ENCODE measurements at places on chromosomes 2 and 18.

DNA sequence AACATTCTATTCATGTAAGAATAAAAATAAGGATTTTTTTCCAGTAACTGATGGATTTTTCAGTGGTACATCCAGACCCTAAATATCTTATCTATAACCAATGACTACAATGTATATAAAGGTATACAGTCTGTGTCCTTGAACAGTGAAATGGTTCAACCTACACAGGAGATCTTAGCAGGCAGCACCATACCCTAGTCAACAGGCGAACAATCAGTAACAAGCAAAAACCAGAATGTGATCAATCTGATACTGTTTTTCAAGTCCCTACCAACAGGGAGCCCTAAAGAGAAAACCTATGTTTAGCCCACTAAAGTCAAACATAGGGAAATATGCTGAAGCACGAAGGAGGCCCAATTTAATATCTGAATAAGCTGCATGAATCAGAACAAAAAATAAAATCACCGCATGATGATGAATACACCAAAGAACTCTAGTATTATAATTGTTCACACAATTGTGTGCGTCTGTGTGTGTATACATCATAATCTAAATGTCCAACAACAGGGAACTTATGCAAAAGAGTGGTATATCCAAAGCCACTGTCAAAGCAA lies 26.0 kb downstream of the PTPN2 start:
- DNase-seq: no peak

GRCh38 chr2:228493852-228494251 lies 312.4 kb upstream of the SPHKAP start:
- DNase-seq: no peak

- peak; percentile 83 for DNase-seq
Observed at GRCh38 chr2:170715062-170715931, at the start of gene SP5. Gene SP5 (plus strand): TSS chr2:170715337. CDS start chr2:170715513, 176 bp downstream.

GRCh38 chr2:238066218-238066617 lies 5.4 kb downstream of the SCLY start:
- no peak for DNase-seq

GRCh38 chr18:57294547-57294946 lies 57.8 kb upstream of the ST8SIA3 start:
- DNase-seq: no peak

GRCh38 chr2:172763079-172763478 lies 27.4 kb downstream of the RAPGEF4 start:
- no peak for DNase-seq

DNA sequence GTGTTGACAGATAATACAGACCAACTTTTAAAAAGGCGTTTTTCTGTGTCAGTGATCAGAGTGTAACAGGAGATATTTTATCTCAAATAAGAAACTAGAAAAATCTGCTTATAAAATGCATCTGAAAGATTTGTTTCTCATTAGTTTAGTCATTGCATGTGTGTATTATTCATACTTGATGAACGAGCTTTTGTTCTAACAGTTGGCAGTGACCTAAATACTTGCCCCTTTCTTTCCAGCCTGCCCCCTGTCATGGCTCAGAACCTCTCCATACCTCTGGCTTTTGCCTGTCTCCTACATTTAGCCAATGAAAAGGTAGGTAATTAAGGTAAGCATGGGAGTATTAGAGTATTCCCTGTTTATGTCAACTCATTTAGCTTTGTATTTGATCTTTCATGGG lies 33.6 kb downstream of the NCAPH start:
- DNase-seq: no peak

- peak; percentile 53 for DNase-seq
Observed at GRCh38 chr2:15359716-15360531, 201.2 kb downstream of the NBAS start.

- DNase-seq: no peak
Observed at GRCh38 chr2:128626760-128627511, 308.3 kb upstream of the HS6ST1 start.

- no peak for DNase-seq
Observed at GRCh38 chr18:71809711-71810110, 734.4 kb downstream of the CBLN2 start.

DNA sequence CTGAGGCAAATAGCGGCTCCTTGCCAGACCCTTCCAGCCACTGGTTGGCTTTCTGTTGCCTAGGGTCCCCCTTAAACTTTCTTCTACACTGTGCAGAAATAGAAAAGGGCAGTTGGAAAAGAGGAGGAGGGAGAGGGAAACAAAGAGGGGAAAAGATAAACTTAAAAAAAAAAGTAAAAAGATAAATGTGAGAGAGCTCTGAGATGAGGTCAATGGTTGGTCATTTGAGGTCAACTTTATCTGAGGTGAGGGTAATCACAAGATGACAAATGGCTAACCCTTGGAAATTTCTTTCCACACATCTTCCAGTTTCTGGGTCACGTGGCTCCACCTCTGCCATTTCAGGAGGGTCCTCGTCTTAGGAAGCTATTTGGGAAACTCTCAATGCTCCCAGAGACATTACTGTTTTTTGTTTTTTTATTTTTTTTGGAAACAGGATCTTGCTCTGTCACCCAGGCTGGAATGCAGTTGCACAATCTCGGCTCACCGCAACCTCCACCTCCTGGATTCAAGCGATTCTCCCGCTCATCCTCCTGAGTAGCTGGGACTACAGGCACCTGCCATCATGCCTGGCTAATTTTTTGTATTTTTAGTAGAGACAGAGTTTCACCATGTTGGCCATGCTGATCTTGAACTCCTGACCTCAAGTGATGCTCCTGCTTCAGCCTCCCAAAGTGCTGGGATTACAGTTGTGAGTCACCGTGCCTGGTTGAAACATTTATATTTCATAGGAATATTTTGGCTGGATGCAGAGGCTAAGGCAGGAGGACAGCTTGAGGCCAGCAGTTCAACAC lies 199.9 kb downstream of the TGIF1 start:
- peak; percentile 73 for DNase-seq

- no peak for DNase-seq
Observed at GRCh38 chr2:63425079-63425416, 163.2 kb downstream of the WDPCP start.

DNA sequence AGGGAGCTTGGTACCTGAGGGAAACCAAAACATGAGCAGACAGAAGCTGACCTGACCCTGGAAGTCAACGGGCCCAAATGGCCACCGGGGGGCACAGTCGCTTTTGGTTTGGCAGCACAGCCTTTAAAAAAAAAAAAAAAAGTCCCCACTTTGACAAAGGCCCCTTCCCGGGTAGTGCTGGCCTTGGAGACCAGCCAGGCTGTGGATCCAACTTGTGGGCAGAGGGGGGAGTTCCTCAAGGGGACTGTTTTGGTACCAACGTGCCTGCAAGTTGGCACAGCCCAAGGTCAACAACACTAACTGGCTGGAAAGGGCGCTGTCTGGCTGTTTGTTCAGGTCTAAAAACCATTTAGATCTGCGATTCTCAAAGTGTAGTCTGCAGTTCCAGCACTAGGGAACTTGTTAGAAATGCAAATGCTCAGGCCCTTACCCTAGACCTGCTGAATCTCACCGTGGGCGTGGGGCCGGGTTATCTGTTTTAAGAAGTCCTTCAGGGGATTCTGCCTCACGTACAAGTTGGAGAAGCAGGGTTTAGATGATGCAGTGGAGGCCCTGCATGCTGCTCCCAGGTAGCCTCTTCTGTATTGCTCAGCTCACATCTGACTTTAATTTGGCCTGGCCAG lies 83.0 kb downstream of the LPIN1 start:
- peak; percentile 83 for DNase-seq

- peak; percentile 21 for DNase-seq
Observed at GRCh38 chr2:133972786-133973185, 281.1 kb upstream of the MGAT5 start.

DNA sequence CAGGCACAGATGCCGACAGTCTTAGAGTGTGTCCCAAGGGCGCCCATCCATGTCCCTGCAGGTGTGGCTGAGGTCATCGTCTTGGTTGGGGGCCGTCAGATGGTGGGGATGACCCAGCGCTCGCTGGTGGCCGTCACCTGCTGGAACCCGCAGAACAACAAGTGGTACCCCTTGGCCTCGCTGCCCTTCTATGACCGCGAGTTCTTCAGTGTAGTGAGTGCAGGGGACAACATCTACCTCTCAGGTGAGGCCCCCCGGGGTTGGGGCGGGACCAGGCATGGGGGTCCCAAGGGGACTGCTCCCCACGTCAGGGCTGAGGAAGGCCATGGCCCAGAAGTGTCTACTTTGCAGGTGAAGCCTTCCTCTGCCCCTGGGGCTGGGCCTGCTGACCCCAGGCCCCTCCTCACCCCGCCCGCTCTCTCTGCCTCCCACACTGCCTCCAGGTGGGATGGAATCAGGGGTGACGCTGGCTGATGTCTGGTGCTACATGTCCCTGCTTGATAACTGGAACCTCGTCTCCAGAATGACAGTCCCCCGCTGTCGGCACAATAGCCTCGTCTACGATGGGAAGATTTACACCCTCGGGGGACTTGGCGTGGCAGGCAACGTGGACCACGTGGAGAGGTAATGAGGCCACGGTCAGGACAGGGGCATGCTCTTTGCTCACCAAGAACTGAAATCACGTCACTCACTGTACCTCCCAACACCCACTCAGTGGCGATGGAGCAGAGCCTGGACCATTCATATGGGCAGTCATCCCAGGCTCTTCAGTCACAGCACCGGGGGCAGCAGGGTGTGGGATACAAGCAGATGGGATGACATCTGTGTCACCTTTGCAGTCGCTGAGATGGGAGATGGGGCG lies 230.8 kb downstream of the ATAD2B start:
- DNase-seq: no peak

DNA sequence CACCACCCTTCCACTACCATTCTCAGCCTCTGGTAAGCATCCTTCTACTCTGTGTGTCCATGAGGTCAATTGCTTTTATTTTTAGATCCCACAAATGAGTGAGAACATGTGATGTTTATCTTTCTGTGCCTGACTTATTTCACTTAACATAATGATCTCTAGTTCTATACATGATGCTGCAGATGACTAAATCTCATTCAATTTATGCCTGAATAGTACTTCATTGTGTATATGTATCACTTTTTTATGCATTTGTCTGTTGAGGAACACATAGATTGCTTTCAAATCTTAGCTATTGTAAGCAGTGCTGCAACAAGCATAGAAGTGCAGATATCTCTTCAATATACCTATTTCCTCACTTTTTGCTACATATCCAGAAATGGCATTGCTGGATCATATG lies 733.3 kb downstream of the SUCLG1 start:
- DNase-seq: no peak

DNA sequence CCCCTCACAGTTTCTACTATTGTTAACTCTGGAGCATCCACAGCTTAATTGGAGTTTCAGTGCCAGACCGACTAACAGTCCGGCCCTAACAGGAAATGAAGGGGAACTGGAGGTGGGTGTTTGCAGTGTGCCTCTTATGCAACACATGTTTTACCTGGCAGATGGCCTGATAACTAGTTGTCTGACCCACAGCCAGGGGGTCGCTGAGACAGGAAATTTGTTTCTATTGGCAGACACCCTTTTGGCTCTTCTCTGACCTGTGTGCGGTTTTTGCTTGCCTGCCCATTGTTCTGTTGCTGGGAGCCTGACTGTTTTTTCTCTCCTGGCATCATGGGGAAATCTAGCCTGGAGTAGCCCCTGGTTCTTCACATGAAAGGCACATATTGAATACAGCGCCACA lies 1329.8 kb downstream of the DSC3 start:
- DNase-seq: no peak

DNA sequence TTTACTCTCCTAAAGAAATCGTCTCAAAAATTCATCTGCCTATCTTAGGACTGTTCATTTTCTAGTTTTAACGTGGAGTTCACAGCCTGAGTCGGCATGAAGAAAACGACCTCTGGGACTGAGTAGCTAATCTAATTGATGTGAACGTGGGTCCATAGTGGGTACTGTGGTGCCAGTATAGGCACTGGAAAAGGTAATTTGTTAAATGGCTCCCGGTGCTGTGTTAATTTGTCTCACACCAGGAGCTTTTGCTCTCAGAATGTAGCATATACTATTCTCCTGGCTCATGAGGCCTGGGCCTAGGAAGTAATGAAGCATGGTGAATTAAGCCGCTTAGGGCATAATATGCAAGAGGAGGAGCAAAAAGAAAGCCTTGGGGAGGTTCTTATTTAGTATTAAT lies 414.4 kb upstream of the NXPH2 start:
- no peak for DNase-seq

DNA sequence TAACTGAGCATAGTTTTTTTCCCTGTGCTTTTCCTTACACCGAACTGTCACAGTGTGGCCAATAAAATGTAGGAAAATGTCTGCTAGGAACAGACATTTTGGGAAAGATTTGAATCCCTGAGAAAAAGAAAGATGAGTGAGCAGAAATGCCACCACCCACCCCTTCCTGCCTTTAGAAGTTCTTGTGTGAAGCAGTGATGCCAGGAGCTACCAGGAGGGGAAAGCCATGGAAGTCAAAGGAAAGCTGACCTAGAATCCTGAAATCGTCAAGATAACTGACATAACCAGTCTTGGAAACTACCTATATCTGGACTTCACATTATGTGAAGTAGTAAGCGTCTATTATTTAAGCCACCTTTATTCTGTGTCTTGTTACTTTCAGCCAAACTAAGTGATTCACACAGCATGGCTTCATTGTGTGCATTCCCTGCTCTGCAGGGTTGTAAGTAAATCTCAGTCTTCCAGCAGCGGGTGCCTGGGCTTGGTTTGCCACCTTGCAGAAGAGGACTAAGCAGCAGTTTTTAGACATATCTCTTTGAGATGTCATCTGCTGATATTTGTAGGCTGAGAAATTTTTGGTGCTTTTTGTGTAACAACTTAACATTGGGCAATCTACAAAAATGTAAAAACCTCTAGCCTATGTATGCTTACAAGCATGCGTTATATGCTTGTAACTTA lies 11.2 kb upstream of the SPRED2 start:
- no peak for DNase-seq

DNA sequence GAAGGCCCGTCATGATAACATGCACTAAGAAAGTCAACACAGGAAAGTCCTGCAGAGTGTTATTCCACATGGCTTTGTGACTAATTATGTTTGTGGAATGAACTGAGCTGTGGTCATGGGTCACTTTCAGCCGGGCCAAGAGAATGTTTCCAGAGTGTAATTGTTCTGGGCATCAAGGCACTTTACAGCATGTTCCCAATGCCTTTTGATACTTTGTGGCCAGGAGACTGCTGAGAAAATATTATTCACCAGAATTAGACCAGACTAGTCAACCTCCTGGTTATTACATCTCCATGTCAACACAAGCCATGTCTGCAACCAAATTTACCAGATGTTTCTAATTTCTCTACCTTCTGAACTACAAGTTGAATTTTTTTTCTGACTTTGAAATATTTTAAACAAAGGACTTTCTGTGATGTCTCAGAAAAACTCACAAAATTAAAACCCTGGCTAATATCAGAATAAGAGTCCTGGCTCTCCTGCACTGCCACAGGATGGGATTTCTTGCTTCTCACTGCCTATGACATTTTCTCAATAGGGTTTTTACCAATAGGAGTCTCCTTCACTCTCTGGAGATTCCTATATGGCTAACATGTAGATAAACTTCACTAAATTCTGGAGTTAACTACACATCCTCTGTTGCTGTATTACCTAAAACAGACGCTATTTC lies 90.6 kb upstream of the WDR75 start:
- no peak for DNase-seq

GRCh38 chr2:16411788-16412187 lies 253.8 kb downstream of the CYRIA start:
- no peak for DNase-seq

GRCh38 chr18:22411446-22411845 lies 6.3 kb downstream of the CTAGE1 start:
- no peak for DNase-seq

GRCh38 chr2:26717362-26717761 lies 24.8 kb downstream of the KCNK3 start:
- DNase-seq: no peak

All from cardiac muscle cell (in vitro differentiated cells and primary cell).